ENCODE measurements at places on chromosomes 7 and 10.

DNA sequence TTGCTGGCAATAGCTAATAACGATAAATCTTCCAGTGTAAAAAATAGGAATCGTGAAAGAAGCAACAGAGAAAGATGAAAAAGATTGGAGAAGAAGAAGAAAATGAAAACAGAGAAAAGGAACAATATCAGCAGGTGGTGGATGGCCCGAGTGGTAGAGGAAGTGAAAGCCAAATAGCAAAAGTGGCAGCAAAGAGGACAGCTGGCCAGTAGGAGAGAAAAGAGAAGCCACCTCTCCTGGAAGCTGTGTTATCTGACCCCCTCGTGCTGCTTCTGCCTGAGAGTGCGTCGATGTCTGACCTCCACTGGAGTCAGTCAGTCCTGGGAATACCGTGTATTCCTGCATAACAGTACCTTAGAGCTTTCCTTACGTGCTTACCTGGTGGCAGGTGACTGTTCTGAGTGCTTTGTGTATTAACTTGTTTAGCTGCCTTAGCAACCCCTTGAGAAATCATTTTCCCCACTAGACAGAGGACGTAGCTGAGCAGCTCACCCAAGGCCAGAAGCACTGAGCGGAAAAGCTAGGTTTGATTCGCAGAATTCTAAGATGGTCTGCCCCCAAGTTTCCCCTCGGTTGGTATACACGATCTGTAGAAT, 88.3 kb downstream of the CHN2 start:
- no peak for DNase-seq

- DNase-seq = no peak
Observed at GRCh38 chr10:7826971-7827370, 8.7 kb downstream of the TAF3 start.

DNA sequence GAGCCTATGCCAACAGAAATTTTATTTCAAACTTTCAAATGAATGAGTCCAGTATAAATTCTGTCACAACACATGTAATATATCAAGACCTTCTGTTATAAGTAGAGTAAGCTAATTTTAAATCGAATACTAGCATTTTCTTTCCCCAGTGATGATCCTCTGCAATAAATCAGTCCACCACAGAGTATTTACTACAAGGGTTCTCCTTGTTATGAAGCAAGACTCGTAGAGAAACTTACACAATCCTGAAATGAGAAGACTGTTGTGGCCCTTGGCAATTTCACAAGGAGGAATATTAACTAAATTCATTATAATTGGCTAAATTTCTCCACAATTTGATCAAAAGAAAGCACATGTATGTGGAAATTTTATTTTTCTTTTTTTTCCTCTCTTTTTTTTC, 312.4 kb upstream of the DGKB start:
- DNase-seq = no peak

GRCh38 chr10:103822107-103822716, 33.2 kb downstream of the SH3PXD2A start:
- no peak for DNase-seq

- DNase-seq = no peak
Observed at GRCh38 chr7:41000042-41000441, 702.8 kb downstream of the INHBA start.

DNA sequence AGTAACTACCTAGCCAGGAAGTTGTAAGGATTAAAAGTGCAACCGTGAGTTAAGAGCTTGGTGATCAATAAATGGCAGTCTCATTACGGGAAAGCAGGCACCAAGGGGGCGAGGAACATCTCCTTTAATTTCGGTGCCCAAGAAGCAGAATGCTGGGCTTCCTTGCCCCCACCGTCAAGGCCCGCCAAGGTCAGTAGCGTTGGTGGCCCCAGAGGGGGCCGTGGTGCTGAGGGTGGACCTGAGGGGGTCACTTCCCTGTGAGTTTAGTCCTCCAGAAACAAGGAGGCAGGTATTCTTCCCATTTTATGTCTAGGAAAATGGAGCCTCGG, 408 bp upstream of the MINDY4 start:
- DNase-seq = no peak

DNA sequence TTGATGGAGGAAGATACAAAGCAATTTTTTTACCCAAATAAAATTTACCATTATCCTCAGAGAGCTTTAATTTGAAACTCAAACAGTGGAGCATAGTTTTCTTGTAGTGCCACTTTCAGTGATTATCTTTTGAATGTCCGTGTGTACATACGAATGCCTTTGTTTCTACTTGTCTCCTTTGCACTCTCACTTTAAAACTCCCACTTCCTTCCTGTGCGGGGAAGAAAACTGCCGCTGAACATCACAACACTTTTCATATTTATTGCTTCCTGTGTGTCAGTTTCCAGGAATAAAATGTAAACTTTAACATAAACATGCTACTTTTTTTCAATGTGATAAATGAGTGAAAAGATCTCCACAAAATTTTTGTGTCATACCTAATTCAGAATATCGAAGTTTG, 102.4 kb downstream of the SEMA3A start:
- no peak for DNase-seq

DNA sequence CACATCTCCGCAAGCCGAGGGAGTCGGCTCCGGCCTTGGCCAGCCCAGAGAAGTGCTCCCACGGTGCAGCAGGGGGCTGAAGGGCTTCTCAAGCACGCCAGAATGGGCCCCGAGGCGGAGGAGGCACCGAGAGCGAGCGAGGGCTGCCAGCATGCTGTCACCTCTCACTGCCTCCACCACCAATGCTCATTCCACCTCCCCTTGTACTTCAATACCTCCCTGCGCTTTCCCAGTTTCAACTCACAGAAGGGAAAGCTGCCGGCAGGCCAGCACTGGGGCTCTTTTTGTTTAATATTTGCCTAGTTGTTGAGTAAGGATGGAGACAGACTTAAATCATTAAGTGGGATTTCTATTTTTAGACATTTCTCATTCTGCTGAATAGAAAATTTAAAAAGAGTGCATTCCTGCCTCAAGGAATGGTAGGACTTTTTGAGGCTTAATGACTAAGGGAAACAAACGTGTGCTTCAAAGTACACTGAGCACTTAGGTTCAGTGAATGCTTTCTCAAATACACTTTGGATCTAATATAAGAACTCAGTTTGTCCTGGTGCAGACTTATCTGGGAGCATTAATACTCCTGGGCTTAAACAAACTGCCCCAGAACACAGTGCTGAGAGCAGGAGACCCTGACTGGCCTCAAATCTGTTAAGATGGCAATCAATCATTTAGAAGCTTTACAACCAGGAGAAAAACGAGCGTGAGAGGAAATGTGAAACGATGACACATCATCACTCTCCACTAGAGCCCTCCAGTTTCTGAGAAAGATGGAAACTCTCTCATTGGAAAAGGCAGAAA, 131.2 kb downstream of the RALA start:
- DNase-seq = no peak

DNA sequence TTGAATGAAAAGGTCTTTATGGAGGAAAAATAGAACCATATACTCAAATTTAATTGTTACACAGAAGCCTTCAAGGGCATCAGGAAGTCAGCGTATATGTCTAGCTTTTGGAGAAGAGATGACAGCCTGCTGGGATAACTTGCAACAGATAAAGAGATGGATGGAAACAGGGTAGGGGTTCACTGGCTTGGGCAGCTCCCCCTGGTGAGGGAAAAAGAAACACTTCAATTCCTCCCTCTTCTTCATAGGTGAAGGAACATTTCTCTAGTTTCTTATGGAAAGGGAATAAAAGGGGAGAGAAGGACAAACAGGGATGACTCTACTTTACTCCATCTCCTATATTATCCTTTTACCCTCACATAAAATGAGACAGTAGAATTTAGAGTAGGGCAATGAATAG, 635.7 kb downstream of the PHTF2 start:
- no peak for DNase-seq

- peak; percentile 49 for DNase-seq
Observed at GRCh38 chr7:4683043-4683883, 1.2 kb downstream of the FOXK1 start.

- no peak for DNase-seq
Observed at GRCh38 chr10:104322416-104322782, 15.9 kb downstream of the ITPRIP start.

- no peak for DNase-seq
Observed at GRCh38 chr10:121851786-121852185, 76.0 kb downstream of the ATE1 start.

DNA sequence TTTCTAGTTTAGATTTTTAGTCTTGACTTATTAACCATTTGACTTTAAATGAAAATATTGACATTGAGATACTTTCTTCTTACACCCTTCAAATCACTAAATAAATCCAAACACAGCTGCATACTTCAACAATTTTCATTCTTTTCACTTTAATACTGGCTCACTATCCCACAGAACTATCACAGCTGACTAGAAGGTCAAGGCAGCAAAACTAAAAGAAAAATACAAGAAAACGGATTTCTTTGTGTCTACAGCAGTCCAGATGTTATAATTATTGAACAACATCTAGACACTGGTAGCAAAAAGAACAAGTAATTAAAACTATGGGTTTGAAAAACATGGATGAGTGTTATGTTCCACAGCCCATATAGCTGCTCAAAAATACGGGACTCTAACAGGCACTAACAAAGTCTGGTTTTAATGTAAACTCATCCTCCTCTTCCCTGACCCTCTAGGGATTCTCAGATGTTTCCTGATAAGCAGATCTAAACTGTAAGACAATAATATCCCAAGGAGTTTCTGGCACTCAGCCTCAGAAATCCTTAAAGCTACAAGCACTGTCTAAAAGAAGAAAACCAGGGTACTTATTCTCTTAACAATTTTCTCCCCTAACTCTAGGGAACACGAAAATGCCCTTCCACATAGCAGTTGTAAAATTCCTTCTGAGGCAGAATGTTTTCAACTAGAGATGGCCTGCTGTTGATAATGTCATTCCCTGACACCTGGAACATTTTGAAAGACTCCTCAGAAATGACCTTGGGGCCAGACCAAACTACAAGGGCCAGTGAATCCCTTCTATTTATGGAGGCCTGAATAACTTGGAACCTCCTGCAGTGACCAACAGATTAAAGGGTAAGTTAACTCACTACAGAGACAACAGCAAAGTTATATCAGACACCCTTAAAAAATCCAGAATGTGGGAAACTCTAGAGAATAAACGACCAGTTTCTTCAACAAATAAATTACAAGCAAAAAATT, 12.8 kb downstream of the DNMBP start:
- DNase-seq = no peak

- DNase-seq = no peak
Observed at GRCh38 chr7:13153266-13153665, 465.8 kb downstream of the ARL4A start.

GRCh38 chr10:97759158-97759887, 12.5 kb downstream of the SFRP5 start:
- DNase-seq = no peak

- DNase-seq = no peak
Observed at GRCh38 chr7:54166419-54166818, 375.8 kb upstream of the VSTM2A start.

DNA sequence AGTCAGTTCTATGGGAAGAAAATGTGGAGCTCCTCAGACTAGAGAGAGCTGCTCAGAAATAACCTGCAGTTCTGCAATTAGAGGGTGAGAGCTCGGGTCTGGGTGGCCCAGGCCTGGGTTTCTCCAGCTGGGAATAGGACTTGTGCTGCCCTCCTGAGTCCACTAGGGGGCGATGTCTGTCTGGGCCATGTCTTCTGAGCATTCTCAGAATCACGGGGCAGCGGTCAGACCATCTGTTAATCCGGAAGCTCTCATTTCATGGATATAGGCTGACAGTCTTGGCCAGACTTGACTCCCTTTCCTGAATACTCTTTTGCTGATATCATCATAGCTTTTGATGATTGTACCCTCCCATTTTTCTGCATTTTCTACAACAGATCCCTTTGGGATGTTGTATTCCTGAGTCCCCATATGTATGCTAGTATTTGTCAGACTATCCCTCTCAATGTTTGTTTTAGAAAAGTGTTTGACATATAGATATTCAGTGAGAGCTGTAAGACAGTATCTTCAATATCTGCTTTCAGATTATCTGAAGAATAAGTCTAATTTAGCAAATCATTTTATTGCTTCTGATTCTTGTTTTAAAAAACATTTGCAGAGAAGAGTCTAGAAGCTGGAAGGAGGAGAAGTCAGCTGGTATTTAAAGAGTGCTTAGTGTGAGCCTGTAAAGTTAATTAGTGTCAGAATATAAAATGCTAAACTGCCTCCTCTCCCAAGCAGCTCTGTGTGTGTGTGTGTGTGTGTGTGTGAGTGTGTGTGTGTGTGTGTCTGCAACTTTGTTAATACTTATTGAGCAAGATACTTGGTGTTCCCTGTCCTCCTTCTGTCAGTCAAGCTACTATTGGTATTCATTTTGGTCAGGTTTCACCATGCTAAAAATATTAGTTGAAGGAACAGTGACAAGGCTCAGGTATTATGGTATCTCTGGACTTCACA, 38.0 kb downstream of the STARD3NL start:
- DNase-seq = peak; percentile 16

DNA sequence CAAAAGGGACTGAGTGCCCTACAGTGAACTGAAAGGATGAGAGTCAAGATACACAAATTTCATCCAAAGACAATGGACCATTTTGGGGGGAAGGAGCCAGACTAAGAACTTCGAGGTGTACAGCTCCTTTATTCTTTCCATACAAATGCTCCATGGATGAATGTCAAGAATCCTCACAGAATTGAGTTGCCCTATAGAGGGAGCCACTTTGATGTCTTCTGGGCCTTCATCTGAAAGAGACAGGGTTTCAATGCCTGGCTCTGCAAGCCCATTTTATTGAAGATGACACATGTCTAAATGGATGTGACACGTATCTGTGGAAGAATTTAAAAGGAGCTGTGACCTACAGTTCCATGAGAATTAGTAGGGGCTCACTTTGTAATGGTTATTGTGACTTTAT, 32.0 kb upstream of the NRG3 start:
- DNase-seq = no peak

DNA sequence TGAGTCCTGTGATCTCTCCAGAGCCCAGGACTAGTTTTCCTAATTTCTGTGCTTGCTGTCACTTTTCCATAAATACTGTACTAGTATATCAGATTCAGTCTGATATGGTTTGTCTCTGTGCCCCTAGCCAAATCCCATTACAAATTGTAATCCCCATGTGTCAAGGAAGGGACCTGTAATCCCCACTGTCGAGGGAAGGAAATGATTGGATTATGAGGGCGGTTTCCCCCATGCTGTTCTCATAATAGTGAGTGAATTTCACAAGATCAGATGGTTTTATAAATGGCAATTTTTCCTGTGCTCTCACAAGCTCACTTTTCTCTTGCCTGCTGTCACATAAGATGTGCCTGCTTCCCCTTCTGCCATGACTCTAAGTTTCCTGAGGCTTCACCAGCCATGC, 54.8 kb upstream of the IFRD1 start:
- DNase-seq = no peak

- no peak for DNase-seq
Observed at GRCh38 chr7:112105584-112106530, 100.3 kb downstream of the DOCK4 start.

DNA sequence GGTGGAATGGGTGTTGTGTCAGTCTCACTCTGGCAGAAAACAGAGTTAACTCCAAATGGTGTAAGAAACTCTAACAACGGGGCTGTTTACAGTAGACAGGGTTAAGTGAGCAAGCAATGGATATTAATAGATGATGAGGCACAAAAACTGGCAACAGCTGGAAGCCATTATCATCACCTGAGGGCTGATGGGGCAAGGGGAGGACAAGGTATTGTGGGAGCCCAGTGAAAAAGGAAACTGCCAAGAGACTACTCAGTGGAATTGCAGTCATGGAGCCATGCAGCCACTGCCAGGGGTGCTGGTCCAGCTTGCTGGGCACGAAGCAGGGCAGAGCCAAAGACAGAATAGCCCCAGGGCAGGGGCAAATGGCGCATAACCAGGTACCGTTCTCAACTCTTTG, 260.7 kb downstream of the BICC1 start:
- no peak for DNase-seq

All from GM06990 (cell line).